ENCODE measurements at places on chromosomes 1 and 21.

DNA sequence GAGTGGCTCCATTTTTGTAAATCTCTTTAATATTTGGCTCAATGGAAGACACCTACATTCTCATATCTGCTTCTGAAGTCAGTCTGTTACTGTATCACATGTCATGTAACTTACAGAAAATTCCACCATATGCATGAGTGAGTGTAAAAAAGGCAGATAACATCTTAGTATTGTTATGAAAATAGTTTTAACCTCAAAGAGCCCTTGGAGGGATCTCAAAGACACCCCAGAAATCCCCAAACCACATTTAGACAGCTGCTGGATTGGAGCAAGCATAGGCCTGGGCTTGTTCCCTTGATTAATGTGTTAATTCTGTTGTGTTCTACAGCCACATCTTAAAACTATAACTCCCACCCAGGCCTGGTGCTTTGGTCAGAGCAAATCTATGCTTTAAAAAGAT, 16.9 kb downstream of the MACO1 start:
- no peak for DNase-seq

DNA sequence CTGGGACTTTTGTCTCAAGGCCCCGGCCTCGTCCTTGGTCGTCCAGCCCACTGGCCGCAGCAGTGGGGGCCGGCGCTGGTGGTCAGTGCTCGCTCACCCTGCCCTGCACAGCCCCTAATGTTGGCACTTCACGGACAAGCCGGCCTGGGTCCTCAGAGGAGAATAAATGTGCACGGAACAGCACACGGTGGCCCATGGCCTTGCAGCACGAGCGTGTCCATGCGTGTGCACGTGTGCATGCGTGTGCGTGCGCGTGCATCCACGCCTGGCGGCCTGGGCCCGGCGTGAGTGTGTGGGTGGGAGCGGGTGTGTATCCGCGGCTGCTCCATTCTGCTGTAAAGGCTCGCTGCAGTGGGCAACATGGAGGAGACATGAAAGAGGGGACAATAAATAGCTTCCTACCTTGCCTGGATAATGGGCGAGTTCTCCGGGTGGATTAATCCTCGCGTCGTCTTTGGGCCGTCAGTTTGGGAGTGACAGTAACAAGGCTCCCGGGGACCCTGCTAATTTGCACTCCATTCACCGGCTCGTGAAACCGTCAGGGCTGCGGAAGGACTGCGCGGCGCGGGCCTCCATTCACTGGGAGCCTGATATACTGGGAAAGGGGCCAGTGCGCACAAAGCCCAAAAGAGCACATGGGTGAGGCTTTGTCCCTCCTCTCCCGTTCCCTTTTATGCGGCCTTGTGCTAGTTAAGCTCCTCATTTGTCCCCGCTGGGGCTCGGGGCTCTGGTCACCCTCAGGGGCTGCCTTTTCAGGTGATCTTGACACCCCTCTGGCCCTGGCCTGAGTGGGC, 142.8 kb downstream of the PRDM16 start:
- DNase-seq = no peak

DNA sequence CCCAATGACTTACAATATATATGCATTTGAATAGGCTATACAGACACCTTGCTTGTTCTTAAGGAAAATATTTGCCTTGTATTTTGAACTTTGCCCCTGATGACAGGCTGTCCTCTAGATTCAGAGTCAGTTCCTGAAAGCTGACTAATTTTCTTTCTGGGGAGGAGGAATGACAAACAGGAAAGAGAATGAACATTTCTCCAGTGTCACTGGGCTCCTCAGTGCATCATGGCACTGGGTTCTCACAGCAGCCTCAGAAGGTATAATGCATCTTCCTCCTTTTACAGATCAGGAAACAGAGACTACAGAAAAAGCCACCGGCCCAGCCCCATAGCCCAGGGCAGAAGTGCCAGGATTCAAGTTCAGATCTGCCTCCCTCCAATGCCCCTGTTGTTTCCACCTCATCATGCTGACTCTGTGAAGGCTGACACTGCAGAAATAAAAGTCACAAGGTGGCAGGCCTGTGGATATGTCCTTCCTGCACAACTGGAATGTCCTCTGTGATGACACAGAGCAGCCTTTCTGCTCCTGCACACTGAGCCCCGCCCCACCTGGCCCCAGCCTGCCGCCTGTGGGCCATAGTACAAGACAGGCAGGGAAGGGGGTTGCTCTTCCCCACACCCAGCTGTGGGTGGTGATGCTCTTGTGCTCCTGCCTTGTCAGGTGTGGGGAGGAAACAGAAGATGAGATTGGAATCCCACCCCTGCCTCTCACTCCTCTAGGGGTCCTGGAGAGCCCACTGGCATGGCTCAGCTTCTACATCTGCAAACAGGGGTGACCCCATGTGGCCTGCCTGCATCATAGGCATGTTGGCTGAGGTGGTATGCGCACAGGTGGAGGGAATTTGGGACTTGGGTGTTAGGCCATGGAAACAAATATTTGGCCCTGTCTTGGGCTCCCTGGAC, 6.4 kb downstream of the TTC22 start:
- DNase-seq = no peak

GRCh38 chr1:210626341-210626740, 297.6 kb downstream of the HHAT start:
- DNase-seq = no peak

GRCh38 chr1:26418865-26419349, 8.3 kb downstream of the LIN28A start:
- DNase-seq = no peak

GRCh38 chr1:41713557-41714327, 205.0 kb downstream of the HIVEP3 start:
- peak; percentile 77 for DNase-seq

- no peak for DNase-seq
Observed at GRCh38 chr21:36461277-36461917, 18.5 kb downstream of the CLDN14 start.

- no peak for DNase-seq
Observed at GRCh38 chr1:109517337-109517736, 7.8 kb upstream of the AMIGO1 start.

GRCh38 chr1:67977756-67978155, 72.7 kb downstream of the DIRAS3 start:
- no peak for DNase-seq

- no peak for DNase-seq
Observed at GRCh38 chr21:31078796-31079195, 40.5 kb upstream of the KRTAP19-8 start.

- peak; percentile 59 for DNase-seq
Observed at GRCh38 chr1:154878371-154879037, 8.4 kb upstream of the KCNN3 start.

DNA sequence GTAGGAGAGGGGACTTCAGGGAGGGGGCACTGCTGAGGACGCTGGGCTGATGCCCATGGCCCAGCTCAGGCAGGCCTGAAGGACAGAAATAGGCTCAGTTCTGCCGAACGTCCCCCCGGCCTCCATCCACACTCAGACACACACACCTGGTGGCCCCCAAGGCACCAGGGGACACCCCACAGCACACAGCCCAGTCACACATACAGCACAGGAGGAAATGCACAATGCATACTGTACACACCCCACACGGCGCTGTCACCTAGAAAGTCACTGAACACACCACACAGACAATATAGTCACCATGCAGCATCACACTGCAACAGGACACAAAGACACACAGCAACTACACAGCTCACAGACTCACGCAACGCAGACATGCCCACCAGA, 562 bp downstream of the SYTL1 start:
- no peak for DNase-seq

DNA sequence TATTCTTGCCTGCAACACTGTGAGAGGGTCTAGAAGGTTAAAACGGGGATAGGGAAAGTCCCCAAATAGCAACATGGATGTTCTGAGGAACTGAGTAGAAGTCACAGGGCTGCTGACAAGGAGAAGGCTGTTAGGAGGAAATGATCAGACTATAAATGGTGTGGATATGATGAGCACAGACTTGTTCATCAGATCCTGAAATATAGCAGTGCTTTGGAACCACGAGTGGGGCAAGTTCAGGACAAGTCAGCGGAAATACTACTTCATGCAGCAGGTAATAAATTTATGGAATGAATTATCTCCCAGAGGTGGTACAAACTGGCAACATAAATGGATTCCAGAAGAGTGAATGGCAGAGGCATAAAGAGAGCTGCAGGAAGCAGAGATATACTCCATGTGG, 3.2 kb upstream of the KIAA0040 start:
- DNase-seq = no peak

DNA sequence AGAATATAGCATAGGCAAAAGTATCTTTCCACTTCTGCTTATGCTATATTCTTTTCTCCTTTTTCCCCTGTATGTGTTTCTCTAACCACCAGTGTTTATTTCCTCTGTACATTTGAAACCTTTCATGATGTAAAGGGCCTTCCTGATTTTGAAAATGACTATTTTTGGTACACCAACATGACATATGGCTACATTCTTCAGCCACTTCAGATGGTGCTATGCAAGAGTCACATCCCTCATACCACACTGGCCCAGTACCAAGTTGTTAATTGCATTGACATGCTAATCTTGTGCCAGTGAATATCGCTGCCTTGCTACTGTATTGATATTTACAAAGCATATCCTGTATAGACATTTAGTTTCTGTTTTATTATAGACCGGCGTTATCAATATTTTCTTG, 408.7 kb downstream of the NCAM2 start:
- no peak for DNase-seq

DNA sequence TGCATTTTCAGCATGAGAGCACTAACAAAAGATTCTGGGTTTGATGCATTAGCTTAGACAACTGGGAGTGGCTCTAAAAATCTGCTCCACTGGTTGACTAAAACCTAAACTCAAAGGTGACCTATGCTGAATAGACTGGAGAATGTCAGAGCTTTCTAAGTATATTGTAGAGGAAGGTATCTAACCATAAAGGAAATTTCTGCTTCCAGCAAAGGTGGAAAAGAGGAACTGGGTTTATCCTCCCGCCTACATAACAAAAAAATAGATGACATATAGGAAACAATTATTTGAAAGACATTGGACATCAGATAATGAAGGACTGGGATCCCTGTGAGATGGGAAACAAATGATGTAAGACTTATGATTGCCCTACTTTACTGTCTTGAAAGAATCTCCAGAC, 35.8 kb upstream of the CR2 start:
- DNase-seq = no peak

- no peak for DNase-seq
Observed at GRCh38 chr1:171180670-171181069, 4.4 kb upstream of the FMO2 start.

DNA sequence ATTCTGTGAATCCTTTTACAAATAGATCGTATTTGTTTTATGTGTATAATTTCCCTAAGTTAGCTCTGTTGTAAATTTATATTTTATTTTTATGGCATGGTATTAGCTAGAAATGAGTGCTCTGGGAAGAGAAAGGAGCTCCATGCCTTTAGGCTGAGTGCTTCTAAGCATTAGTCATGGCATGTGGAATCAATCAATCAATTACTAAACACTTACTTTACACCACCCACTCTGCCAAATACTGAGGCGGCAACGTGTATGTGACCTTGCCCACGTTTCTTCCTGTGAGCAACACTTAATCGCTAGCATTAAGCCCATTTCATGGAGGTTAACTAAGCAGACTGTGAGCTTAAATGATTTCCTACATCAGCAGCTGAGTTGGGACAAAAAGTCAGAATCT, 7.2 kb upstream of the BECN2 start:
- DNase-seq = peak; percentile 91

DNA sequence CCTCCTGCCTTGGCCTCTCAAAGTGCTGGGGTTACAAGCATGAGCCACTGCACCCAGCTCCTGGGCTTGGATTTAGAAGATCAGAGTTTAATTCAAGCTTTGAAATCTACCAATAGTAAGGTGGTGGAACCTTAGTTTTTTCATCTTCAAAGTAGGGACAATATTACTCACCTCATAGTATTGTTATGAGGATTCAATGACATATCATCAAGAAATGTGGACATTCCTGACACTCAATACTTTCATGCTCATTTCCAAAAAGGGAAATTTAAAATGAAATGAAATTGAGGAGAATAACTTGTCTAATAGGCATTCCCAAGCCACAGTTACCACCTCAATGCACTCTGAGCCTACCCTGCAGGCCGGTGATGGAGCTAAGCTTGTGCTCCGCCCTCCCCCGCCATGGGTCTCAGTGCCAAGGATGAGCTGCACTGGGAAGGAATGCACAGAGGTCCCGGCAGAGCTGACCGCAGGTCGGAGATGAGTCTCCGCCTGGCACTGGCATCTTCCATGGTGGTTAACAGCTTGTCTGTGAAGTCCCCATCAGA, 56.5 kb upstream of the BCAR3 start:
- DNase-seq = peak; percentile 98

DNA sequence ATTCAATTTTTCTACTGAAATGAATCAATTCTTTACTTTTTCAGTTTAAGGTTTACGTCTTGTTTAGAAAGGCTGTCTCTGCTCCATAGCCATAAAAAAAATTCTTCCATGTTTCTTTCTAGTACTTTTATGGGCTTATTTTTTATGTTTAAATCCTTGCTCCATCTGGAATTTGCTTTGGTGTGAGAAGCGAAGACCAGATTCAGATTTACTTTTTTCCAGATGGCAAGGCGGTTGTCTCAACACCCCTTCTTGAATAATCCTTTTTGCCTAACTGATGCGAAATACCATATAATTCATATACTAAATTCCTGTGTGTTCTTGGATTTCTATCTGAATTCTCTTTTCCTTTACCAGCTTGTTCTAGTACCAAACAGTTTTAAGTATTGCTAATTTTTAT, 101.5 kb downstream of the C1orf94 start:
- no peak for DNase-seq

DNA sequence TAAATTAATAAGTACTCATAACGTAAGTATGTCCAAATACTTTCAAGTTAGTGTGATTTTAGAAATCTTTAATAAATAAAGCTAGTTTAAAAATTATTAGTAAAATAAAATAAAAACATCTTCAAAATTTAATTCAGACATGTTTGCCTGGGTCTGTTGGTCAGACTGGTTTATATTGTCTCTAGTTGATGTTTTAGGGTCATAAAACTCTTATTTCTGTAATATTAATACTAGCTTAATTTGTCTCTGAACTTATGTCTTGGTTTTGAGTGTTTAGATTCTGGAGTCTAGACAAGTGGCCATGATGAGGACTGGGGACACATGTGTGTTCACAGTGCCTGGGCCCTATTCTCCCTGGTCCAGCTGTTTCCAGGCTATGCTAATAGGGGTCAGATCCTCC, 184.5 kb upstream of the TNR start:
- no peak for DNase-seq

DNA sequence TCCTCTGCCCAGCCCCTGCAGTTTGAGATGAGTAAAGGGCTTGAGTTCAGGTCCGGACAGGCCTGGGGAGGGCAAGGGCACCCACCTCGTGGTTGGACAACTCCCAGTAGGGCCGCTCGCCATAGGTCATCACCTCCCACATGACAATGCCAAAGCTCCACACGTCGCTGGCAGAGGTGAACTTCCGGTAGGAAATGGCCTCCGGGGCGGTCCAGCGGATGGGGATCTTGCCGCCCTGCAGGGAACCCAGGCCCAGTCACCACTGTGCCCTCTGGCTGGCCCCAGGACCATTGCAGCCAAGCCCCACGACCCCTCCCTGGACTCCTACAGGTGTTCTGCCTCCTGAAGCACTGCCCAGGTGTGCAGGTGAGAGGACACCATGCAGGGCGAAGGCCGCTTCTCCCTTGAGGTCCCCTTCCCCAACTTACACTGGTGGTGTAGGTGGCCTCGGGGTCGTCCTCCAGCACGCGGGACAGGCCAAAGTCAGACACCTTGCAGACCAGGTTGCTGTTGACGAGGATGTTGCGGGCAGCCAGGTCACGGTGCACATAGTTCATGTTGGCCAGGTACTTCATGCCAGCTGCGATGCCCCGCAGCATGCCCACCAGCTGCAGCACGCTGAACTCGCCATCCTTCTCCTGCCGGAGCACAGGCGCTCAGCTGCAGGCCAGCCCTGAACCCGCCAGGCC, 24.1 kb downstream of the EPHA2 start:
- DNase-seq = no peak

Measured in AG10803 (cell line).